Astrocyte of the cerebellum (primary cell): ENCODE measurements at places on chromosomes 3 and 15.

GRCh38 chr3:9439331-9439730, 41.9 kb downstream of the SETD5 start:
- no peak for DNase-seq

- no peak for DNase-seq
These were observed 226.7 kb upstream of the DCBLD2 start for GRCh38 chr3:99128235-99128634.

DNA sequence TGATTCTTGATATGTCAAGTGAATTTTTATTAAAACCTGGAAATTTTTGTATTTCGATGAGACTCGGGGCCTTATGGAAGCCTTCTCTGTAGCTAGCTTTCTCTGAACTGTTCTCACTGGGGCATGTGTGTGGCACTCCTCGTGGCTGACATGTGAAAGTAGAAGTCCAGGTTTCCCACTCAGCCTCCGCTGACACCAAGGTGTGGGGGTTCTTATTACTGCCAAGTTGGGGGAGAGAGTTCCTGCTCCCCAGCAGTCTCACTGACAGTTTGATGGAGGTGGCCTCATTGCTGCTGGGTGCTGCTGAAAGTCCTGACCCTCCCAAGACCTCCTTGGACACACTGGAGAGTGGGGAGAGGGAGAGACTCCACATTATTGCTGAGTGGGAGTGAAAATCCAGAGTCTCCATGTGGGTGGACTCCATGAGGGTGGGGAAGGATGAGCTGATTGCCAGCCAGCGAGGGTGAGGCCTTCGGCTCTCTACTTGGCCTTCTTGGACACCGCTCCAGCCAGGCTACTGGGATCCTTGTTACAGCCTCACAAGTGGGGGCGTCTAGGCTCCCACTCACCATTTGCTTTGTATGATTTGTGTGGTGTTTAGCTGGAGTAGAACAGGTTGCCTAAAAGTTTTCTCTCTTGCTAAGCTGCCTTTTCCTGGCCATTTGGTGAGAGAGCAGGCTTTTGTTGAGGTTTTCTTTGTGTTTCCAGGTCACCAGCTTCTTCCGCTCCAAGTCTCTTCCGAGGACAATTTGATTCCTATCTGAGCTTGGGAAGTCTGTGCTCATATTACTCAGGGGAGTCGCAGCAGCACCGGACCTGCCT, 64.1 kb downstream of the LSM3 start:
- no peak for DNase-seq

- DNase-seq = no peak
These were observed 215.9 kb upstream of the PEX5L start for GRCh38 chr3:180252683-180253082.

DNA sequence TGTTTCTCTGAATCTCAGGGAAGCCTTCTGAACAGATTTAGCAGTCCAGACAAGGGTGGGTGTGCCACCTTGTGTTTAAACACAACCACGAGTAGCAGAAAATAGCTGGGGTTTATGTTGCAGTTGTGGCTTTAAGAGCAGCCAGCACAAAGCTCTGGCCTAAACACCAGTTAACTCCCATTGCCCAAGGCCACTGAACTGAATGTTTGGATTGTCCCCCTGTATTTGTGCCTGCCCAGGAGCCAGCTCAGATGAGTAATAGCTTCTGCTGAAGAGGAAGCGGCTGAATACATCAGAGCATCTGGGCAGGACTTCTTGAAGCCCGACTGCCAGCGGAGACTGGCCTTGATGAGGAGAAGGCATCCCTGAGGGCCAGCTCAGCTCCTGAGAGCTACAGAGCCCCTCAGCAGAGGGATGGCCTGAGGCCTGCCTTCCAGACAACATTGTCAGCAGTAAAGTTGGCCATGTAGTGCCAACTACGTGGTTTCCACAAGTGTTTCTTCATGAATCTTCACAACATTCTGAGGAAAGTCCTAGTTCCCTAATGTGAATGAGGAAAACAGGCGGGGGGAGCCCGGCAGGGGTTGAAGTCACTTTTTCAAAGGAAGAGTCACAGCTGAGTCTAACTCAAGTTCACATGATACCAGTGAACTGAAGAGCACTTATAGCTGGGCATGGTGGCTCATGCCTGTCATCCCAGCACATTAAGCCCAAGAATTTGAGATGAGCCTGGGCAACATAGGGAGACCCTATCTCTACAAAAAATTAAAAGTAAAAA, 65.8 kb upstream of the ZBTB38 start:
- peak; percentile 35 for DNase-seq

DNA sequence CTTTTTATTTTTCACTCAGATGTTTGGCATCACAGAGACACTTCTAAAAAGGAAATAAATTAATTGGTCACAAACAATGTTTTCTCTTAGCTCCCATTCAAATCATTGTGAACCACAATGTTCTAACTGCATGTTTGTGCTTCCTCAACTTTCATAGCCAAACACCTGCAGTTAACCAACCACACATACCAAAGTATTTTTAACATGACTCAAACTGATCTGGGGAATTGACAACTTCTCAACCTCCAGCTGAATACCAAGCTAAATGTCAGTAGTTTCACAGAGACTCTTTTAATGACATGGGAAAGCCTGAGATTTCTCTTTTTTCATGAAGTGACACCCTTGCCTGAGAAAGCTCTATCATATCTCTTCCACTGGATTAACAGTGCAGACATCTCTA, 217.9 kb upstream of the MME start:
- DNase-seq = peak; percentile 60

GRCh38 chr3:15768421-15769255, 29.1 kb downstream of the ANKRD28 start:
- DNase-seq = peak; percentile 93

GRCh38 chr3:178785961-178786360, 249.7 kb downstream of the KCNMB2 start:
- no peak for DNase-seq

DNA sequence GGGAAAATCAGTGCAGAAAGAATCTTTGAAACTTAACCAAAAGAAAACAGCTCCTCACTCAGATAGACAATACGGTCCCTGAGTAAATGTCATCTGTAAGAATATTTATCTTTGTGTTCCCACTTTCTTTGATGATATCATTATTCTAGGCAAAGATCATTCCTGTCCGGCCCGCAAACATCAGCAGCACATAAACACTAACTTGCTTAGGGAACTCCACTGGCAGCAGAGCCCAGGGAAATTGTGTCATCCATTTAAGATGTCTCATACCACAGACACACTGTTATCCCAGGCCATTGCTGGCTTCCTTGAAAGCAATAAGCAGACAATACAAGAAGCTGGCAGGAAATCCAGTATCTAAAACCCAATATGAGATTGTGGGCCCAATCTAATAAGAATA, 20.1 kb upstream of the CD96 start:
- no peak for DNase-seq

- DNase-seq = no peak
These were observed 17.9 kb downstream of the EPHB3 start for GRCh38 chr3:184579513-184579912.

GRCh38 chr3:64398006-64398405, 172.7 kb upstream of the PRICKLE2 start:
- DNase-seq = no peak

- no peak for DNase-seq
These were observed 59.8 kb upstream of the PRTG start for GRCh38 chr15:55802600-55803376.

DNA sequence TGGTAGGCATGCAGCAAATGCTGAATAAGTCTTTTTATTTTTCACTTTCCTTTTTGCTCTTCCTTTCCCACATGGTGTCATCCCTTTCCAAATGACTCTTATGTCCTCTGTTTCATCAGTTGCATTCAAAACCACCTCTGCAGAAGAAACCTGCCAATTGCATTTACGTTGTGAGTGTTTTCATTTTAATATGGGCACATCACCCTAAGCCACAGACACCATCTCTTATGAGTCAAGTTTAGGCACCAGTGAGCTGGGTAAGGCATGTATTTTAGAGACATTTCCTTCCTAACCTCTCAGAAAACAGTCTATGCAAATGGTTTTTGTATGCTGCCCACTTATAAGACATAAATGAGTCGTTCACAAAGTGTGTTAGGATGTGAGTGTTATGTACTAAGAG, 223.3 kb upstream of the ADAMTS9 start:
- DNase-seq = no peak

- peak; percentile 16 for DNase-seq
These were observed 220.7 kb downstream of the FHIT start for GRCh38 chr3:61030469-61031035.

DNA sequence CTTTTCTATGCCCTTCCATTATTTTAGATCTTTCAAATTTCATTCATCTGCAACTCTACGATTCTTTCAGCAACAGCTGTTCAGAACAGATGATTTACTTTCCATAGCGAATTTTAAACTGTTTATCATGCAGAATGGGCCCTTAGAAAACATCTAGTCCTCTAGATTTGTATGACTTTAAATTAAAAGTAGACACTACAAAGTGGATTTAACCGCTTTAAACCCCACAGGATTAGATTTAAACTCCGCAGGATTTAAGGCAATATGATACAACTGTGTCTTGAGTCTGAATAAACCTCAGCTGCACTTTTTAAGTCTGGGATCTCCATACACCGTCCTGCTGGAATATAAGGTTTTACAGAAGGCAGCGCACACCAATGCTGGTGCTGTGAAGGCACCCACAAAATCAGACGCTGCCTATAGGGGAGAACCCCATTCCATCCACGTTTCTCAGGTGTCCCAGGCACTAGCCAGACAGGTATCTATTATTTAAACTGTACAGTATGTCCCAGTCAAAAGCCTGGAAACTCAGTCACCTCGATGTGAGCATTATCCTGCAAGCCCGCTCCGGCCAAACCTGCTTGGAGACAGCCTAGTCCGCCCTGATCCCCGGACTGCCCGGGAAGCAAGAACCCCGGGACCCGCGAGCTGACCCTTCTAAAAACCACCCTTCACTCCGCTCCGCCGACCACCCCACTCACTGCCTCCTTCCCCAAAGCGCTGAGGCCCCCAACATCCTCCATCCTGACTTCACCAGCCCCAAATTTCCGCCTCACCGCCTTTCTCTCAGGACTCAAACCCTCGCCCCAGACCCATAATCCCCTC, 768 bp downstream of the ANO10 start:
- no peak for DNase-seq

DNA sequence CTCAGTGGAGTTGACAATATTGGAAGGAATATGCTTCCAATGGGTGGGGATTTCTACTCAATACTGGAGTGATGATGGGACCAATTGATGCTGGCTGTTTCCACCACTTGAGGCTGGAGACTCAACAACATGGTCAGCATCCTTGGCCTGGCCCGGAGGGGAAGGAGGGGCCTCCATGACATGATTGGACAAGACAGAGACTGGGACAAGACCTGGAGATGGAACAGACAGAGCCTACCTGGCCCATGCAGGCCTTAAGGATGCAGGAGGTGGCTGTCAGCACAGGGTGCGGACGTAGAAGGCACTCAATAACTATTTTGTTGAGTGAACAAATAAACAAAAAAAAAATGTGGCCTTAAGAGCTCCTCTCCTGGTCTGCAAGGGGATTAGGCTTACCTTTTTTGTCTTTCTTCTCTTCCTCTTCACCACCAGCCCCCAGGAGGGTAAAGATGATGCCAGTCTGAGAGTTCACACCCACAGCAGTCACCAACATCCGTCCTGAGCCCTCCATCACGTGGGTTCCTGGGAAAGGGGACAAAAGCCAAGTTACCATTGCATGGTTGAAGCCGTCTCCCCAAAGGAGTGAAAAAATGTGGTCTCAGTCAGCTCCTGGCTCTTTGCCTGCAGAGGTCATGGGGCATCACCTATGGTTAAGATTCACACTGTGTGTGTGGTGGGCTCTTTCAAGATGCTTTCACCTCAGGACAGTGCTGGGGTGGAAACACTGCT, 67.1 kb upstream of the SEC13 start:
- no peak for DNase-seq

DNA sequence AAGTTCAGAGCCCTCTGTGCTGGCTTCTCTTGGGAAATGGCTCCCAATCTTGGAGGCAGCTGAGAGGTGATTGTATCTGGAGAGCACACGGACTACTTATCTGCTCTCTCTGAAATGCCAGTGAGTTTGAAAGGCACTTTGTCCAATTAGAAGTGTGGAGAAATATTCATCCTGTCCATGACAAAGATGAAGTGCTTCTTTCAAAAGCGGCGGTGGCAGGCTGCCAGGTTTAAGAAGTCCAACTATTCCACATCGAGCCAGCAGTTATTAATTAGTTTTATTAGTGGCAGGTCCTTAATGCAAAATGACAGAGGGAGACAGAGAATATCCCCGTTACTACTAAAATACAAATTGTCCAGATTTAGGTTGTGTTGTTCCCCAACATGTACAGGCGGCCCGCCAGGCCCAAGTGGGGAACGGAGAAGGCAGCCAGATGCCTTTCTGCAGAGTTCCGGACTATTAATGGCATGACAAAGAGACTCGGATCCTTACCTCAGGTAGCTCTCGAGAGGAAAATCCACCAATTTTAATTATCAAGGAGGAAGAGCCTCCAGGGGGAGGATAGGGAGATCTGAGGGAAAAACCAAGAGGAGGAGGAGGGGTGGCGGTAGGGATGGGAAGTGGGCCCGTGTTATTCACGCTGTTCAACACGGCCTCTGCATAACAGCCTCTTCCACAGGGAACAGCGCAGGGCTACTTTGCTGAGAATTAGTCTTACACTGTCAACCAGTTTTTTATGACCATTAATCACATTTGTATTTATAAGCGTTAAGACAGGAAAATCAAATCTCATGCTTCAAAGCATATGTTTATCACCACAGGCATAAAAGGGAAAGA, 42.0 kb downstream of the RORA start:
- DNase-seq = no peak

GRCh38 chr15:25810631-25811091, 52.5 kb downstream of the ATP10A start:
- DNase-seq = no peak

DNA sequence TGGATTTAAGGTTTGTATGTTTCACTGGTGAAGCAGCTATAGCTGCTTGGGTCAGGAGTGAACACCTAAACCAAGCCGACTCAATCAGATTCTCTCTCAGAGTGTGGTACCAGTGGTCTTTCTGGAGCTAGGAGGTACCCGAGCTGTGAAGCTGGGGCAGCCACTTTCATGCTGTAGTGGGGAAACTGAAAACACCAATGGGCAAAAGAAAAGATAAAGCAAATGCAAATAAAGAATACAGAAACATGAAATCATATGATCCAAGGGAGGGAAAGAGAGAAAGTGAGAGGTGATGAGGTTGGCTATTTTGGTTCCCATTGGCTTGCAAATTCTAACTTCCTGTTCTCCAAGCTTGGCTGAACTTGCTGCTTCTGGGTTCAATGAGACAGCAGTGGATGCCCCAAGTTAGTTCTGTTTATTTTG, 212.3 kb upstream of the CFAP20DC start:
- no peak for DNase-seq

DNA sequence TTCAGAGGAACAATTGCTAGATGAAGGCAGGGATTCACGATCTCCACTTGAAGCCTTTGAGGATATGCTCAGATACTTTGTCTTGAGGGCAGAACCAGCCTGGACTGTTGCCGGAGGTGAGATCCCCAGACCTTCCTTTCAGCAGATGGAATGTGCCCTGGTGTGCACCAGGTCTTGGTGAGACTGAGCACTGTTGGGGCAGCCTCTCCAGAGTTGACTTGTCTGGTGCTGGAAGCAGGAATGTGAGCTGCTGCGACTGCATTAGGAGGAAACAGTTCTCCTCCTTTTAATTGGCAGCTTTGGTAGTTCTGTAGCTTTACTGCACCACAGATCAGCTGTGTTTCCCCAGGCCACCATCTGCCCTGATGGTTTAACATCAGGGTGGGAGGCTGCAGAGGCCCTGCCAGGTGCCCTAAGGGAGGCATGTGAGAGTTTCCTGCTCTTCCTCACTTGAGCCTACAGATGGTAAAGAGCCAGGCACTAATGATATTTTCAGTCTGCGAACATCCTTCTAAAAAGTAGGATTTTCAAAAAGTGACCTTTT, 58.5 kb downstream of the CTDSPL start:
- no peak for DNase-seq
